ENCODE measurements at places on chromosomes 13 and 19. TPM values are rescaled to one million over a fixed set of nuclear protein-coding genes. Genes with fewer than 3 reads are reported as not detected.

DNA sequence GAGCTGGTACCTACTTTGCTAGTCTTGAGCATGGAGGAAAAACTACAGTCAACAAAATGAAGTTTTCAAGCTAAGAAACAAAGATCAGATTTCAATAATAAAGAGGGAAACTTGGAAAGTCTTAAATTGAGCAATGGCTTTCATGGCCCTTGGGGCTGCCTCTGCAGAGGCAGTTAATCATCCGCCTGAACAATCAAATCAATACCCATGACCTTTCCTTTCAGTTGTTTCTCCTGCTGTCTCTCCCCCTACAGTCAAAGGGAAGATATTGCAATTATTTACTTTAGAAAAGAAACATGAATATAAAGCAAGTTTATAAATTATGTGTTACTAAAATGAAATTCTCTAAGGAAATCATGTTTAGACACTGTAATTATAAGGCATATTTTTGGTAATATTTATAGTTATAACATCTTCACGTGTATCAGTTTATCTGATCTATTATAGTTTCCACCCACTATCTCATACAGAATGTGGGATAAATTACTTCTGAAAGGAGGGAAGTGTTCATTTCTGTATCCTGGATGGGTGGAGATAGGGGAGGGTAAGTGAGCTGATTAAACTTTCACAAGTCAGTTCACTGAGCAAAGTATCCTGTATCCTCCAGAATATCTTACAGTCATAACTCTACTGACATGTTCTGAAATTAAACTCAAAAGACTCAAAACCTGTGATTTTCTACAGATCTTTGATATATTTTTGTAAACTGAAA is 72.4 kb upstream of the TSC22D1 start:
- no peak for DNase-seq

DNA sequence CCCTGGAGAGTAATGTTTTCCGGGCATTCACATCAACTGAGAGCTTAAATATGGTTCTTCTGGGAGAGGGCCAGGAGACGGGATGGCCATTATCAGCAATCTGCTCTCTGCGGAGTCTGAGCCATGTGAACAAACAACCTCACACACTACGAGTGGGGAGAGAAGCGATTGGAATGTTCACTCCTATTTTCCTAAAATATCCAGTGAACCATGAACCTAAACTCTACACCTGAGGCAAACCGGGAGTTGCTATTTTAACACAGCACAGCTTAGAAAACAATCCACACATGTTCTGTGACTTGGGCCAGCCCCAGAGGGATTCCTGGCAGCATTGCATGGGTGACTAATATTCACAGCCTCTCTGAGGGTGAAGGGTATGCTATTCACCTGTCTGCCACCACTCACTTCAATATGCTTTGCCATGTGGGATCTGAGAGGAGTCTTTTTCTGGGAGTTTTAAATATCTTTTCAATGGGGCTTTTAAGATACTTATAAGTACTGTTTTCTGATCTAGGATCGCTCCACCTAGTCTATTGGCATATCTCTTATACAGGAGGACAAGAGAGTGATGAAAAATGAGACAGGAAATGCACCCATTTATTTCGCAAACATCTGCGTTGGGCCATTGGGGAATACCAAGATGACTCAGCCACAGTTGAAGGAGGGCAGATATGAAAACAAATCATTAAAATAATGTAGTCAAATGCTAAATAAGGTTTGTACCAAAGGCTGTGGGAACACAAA is 72.6 kb upstream of the SERP2 start:
- DNase-seq = no peak

DNA sequence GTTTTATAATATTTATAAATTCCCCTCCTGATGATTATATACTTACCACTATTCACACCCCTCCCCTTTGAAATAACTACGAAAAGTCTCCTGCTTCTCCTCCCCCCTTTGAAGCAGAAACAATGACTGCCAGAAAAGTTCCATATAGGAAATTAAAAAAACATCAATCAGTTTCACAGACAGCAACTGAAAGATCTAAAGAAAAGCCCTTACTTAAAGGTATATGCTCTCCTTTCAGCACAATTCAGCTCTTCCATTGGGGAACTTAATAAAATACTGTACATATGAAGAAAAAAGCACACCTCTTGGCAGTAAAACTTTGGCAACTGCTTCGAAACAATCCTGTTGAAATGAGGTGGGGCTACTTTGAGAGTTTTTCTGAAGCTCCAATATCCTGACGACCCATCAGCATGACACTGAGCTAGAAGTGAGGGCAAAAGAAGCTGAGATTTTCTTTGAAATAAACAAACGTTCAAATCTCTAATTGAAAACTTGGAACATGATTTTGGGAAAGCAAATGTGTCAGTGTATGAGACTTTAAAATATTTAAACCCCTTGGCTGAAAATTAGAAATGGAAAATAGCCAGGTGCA is 147.6 kb upstream of the RXFP2 start:
- DNase-seq = no peak

DNA sequence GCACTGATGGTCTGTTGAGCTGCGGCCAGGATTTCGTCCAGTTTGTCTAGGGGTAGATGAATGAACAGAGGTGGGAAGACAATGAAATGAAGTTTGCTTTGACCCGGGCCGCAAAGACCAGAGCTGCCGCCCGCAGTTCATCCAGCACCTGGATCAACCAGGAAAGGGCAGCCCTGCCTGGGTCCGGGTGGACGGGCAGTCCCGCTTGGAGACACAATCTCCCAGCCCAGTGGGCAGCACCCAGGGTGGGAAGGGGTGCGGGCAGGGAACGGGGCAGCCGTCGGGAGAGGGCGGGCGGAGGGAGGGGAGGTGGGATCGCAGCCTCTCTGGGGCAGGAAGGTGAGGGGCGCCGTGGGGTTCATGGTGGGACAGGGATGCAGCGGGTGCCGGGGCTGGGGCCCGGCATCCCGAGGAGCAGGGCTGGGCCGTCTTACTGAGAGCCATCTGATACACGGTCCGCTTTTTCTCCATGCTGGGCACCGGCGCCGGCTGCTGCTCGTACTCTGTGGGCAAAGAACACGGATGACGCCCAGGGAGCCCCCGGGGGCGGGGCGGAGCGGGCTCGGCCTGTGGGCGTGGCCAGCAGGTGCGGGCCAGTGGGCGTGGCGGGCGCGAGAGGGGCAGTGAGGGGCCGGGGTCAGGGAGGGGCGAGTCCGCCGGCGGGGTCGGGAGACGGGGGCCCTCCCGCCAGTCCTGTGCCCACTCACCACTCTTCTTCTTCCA is 33.1 kb downstream of the SHANK1 start:
- no peak for DNase-seq

DNA sequence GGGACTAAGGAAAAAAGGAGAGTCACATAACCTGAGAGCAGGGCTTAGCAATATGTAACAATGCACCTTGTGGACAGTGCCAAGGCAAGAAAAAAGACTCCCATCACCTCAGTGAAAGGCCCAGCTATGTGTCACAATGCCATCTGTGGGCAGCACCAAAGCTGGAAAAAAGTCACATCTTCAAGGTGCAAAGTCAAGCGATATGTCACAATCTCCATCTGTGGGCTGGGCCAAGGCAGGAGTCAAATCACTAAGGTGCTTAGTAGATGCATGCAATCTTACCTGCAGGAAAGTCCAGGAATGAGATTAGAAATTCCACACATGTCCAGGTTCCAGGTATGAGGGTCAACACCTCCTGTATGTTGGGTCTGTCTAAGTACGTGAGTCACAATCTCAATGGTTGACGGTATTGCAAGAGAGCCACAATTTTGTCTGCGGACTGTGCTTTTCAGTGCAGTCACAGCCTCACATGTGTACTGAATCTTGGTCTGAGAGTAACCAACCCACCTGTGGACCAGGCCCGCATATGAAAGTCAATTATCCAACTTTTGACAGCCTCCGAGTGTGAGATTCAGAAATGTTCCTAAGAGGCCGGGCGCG is 14.8 kb upstream of the ZNF43 start:
- DNase-seq = no peak

- DNase-seq = no peak
Observed at GRCh38 chr13:108278466-108278865, 8.9 kb downstream of the TNFSF13B start.

GRCh38 chr13:98103531-98103930 is 39.4 kb upstream of the FARP1 start:
- DNase-seq = no peak

DNA sequence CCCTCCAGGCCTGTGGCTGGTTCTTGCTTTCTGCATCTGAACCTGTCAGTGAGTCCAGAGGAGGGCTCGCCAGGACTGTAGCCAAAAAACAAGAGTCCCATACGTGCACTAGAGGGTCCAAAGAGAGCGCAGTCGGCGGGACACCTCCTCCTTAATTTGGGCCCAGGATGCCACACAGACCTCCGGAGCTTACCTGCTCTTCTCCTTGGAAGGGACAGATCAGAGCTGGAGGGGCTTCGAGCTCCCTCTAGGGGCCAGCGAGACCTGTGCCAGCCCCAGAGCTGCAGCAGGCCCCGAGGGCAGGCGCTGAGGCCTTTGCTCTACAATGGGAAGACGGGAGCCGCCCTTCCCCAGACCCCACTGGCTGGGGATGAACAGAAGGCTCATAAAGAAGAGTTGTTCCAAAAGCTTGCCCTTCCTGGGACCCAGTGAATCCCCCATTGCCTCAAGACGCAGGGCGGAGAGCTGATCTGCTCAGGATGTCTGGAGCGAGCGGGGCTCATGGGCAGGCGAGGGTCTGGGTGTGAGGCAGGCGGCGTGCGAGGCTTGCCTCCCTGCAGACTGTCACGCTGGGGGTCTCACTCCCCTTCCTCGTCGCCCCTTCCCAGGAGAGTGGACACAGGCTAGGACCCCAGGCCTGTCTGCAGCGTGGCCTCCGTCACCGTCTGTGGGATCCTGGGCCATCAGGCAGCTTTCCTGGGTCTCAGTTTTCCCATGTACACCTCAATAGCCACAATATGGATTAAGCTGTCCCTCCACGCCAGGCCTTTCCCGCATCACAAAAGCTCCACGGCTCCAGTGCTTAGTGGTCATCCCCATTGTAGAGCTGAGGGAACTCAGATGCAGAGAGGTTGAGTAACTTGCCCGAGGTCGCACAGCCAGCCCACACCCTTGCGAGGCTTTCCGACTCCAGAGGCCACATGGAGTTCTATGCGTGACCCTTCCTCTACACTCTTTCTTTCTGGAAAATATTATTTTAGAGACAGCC is 46.9 kb upstream of the VSTM2B start:
- DNase-seq = peak; percentile 74

DNA sequence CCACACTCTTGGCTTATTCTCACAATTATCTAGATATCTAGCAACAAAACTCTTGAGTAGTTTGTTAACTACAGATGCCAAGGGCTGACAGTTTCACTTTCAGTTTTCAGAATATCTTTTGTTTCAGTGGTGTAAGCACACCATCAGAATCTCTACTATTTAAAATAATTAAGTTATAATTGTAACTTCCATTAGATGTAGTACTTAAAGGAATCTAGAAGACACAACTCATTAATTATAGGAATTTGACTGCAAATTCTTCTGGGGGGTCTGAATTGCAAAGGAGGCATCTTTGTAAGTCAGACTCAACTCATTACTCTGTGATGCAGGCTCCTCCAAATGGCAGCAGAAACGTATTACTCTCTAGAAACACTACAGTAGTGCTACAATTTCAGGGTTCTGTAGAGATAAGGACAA is 44.9 kb upstream of the USPL1 start:
- no peak for DNase-seq

DNA sequence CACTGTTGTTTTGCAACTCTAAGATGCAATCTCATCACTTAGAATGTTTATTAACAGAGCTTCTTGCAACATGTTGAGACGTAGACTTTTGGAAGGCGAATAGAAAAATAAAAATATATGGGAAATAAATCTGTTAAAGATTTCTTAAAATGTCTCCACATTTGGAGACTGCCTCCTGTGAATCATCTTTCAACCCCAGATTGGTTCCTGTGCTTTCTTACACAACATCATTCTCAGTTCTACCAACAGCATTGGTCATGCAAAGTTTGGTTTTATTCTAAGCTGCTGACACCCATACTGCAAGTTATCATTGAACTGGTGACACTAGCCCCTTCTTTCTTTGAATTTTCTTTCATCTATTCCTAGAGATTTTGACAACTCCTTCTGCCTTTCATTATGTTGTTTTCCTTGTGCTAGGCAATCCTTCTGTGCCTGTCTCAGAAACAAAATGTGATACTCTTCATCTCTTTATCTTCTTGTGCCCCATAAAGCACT is 1.6 kb upstream of the IGFL3 start:
- no peak for DNase-seq

GRCh38 chr19:41753936-41754529 is 1.3 kb upstream of the CEACAM6 start:
- DNase-seq = no peak

DNA sequence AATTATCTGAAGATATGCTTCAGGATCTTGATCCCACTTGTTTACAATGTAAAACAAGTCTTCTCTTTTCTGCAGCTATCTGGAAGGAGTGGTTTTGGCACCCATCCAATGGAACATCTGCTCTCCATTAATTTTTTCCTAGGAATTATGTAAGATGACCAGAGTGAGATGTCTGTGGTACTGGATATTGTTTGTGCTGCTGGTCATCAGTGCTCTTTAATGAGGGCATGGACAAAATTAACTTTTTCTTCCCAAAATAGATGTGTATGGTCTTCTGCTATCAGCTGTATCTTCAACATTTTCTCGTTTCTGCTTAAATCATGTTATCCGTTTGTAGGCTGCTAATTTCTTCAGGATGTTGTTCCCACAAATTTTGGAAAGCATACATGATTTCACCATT is 415.4 kb upstream of the KLHL1 start:
- DNase-seq = no peak

DNA sequence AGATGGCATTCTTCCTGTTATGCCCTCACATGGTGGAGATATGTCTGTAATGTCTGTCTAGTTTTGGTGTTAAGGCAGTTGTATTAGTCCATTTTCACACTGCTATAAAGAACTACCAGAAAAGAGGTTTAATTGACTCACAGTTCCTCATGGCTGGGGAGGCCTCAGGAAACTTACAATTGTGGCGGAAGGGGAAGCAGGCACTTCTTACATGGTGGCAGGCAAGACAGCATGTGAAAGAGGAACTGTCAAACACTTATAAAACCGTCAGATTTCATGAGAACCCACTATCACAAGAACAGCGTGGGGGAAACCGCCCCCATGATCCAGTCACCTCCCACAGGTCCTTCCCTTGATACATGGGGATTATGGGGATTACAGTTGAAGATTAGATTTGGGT is 3.2 kb downstream of the ZNF441 start:
- DNase-seq = no peak

DNA sequence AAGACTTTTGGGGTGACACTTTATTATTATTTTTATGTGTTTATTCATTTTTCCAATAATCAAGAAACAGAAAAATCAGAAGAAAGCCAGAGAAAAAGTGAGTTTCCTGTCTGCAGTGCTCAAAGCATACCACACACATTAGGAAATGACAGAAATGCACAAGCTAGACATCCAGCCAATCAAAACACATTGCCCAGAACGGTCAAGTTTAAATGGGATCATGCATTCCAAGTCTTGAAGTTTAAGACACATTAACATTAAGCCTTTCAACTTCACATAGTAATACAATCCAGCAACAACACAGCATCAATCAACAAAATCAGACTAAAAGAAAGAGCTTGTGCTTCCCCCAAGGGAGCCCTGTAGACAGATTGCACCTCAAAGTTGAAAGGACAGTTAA is 28.7 kb upstream of the MEDAG start:
- no peak for DNase-seq

Gene NMRK2
- not detected for total RNA-seq

Gene ZNF737
- total RNA-seq = 5.5 TPM

Gene IL17D
- total RNA-seq = 2.2 TPM

Gene CEACAM3
- 1.6 TPM for total RNA-seq

Gene FXYD1
- 47.3 TPM for total RNA-seq

Gene BEST2
- not detected for total RNA-seq

Gene ALKBH7
- 45.7 TPM for total RNA-seq

Gene FAM216B
- not detected for total RNA-seq

Gene GYS1
- total RNA-seq = 82.0 TPM

Gene CYP4F2
- not detected for total RNA-seq
